ENCODE measurements at places on chromosomes 3 and 15. TPM values are rescaled to one million over a fixed set of nuclear protein-coding genes. Genes with fewer than 3 reads are reported as not detected.

CLDN18 gene
- total RNA-seq: not detected

PTH1R gene
- total RNA-seq: 0.48 TPM

TMA7 gene
- total RNA-seq: 203 TPM

CFAP161 gene
- 1.8 TPM for total RNA-seq

LTK gene
- total RNA-seq: not detected

ANKRD34C gene
- not detected for total RNA-seq

SPTBN5 gene
- total RNA-seq: 15.2 TPM

DMXL2 gene
- total RNA-seq: 11.8 TPM

CYP19A1 gene
- not detected for total RNA-seq

HGD gene
- not detected for total RNA-seq

FGD5 gene
- total RNA-seq: 127 TPM

GOLGA6L10 gene
- 0.65 TPM for total RNA-seq

DCP1A gene
- 26.0 TPM for total RNA-seq

FSD2 gene
- not detected for total RNA-seq

CHRFAM7A gene
- 1.6 TPM for total RNA-seq

KCNMB3 gene
- total RNA-seq: 2.3 TPM

All from vein endothelial cell (primary cell).